Memory B cell (primary cell): ENCODE measurements at places on chromosomes 6 and 20.
A peak's percentile ranks its signal among the peaks of the same experiment; 100 is the strongest.

GRCh38 chr6:112307707-112308106 is 39.4 kb upstream of the RFPL4B start:
- DNase-seq, result peak; percentile 48

GRCh38 chr6:38973178-38974057 is 75.2 kb upstream of the GLP1R start:
- no peak for DNase-seq

DNA sequence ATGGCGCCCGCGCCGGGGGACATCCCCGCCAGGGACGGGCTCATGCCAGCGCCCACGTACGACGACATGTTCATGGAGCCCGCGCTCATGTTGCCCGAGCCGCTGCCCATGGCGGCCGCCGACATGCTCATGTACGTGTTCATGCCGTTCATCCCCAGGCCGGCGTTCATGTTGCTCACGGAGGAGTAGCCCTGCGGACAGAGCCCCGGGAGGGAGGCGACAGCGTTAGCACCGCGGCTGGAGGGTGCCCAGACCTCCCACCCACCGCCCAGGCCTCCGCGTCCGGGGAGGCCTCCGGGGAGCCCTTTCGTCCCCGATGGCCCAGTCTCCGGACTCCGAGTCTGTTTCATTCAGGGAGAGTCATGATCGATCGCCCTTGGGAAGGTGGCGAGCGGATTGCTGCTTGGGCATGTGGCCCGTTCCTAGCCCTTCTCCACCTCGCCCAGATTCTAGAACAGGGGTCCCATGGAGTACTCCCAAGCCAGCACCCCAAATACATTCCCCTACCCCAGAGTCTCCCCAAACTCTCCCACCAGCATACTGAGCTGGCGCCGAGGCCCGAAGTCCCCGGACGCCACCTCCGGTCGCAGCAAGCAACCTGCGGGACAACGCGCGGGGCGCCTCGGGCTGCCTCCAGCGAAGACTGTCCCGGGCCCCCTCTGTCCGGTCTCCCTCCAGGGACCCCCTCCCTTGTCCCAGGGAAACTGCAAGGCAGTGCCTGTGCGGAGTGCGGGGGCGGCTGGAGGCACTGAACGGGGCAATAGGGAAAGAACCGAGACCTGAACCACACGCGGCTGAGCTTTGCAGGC is 1.2 kb downstream of the FOXA2 start:
- DNase-seq, result no peak

DNA sequence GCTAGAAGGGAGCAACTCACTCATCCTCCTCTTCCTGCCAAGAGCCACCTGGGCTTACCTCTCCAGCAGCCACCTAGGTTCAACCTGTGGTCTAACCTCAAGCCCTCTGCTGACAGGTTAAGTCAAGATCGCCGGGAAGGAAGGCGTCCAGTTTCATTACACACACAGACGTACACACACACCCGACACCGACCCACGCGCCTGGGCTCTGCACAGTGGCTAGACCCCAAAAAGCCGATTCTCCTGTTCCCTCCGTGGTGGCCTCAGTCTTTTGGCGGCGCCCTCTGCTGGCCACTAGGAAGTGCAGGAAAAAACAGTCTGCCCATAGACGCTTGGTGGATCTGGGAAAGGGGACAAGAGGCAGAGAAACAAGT is 52.8 kb downstream of the MRPL14 start:
- DNase-seq, result peak; percentile 66
